Stimulated activated CD8-positive, alpha-beta memory T cell treated with anti-CD3 and anti-CD28 coated beads, Interleukin-7, amount 100 ng/mL, for 48 hours (primary cell): ENCODE measurements at places on chromosomes 3 and 15.

DNA sequence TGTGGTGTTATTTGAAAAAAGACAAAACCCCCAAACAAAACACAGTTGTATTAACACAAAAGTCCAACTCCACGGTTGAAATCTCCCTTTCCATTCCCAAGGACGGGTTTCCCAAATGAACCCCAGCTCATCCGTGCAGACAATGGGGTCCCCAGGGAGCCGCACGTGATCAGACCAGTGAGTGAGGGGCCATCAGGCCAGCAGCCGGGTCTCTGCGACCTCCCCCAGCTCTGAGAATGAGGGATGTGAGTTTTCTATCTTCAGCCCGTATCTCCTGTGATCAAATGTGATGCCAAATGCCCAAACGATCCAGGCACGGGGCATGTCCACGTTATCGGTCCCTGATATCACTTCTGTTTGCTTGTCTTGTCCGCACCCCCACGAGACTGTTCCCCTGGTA, 138.0 kb downstream of the OPA1 start:
- DNase-seq: no peak

DNA sequence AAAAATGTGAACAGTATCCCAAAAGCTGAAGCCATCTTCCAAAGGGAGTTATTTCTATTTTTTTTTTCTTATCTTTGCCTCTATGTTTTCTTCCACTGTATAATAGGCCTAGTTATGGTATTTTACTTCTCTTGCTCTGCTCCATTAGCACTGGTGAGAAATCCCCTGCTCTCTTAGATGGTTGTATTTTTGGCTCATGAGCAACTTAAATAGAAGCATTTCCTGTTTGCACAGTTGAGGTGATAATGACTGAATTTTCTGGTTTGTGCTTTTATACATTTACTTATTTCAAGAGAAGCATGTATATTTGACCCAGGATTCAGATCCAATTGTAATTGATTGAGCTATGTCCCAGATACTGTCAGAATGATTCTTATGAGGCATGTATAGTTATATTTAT, 61.6 kb upstream of the CD200R1L start:
- DNase-seq: no peak

GRCh38 chr3:40768536-40768935, 243.8 kb downstream of the ZNF621 start:
- DNase-seq: no peak

- no peak for DNase-seq
Observed at GRCh38 chr3:38171622-38172021, 6.3 kb downstream of the OXSR1 start.
